Nucleus accumbens (tissue), 56 donors: ENCODE measurements at places on chromosomes 1 and 21.

DNA sequence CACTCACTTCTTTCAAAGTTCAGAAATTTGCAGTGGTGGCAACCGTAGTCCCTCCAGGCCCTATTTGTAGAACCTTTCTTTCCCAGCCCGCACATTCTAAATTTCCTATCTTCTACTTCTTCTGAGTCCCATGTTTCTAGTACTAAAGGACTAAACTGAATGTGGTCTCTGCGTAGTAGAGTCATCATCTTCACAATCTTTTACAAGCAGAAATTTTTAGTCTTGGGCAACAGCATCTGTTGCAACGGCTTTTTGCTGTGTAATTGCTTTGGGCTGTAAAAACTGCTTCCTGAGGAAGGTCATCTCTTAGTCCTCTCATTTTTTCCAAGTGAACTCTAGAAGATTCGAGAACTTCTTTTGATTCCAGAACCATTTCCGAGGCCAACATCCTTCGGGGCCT, 23.9 kb downstream of the VAV3 start:
- DNase-seq: no peak

- DNase-seq: no peak
Measured at GRCh38 chr1:234768171-234768568, 158.2 kb upstream of the IRF2BP2 start.

DNA sequence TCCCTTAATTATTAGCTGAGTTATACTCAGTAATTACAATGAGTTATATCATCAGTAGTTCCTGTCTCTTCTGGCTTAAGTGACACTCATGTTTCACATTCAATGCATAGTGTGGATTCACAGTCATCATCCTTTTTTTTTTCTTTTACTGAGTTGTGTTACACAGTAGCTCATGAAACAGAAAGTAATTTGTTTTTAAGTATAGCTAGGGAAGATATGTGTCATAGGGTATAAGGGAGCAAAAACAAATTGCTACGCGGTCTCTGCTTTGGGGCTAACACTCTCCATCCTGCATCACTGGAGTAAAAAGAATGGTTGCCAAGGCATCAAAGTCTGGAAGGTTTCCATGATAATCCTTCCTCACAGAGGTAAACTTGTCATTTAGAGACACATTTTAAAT, 971.7 kb upstream of the NCAM2 start:
- DNase-seq: no peak

DNA sequence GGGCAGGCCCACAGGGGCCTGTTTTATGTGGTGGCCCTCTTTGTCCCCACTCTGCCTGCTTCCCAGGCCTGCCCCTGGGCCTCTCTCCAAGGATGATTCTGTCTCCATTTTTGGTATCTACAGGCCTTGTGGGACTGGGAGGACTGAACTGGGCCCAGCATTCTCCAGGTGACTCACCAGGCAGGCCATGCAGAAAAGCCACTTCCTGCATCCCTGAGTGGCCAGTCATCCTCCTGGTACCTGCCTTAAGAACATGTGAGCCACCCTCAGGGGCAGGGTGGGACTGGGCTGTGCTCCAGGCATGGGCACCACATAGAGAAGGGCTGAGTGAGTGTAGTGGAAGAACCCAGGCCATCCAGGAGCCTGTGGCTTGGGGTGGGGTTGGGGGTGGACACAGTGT, 20.0 kb upstream of the BCAR3 start:
- no peak for DNase-seq

GRCh38 chr1:82578086-82578726, 777.5 kb downstream of the ADGRL2 start:
- no peak for DNase-seq

- DNase-seq: no peak
Measured at GRCh38 chr1:172513479-172513878, 19.5 kb upstream of the SUCO start.

GRCh38 chr1:85850238-85850637, 142.0 kb upstream of the ZNHIT6 start:
- DNase-seq: no peak

DNA sequence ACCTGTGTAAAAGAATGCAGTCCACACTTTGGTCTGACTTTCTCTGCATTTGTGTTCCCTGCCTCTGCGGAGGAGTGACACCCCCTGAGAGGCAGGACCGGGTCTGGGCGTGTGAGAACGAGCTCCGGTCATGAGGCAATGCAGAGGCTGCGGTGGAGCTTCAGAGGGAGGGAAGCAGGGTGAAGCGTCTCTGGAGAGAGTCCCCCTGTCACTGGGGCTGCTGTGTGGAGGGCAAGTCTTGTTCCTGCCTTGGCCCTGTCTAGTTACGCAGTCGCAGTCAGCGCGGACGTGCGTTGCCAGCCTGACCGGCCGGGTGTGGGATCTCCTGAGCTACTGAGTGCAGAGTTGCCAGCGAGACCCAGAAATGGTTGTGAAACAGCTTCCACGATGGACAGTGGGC, 48.5 kb downstream of the BACE2 start:
- DNase-seq: no peak
